ENCODE measurements at places on chromosomes 7 and 10. TPM values are rescaled to one million over a fixed set of nuclear protein-coding genes. Genes with fewer than 3 reads are reported as not detected.

DNA sequence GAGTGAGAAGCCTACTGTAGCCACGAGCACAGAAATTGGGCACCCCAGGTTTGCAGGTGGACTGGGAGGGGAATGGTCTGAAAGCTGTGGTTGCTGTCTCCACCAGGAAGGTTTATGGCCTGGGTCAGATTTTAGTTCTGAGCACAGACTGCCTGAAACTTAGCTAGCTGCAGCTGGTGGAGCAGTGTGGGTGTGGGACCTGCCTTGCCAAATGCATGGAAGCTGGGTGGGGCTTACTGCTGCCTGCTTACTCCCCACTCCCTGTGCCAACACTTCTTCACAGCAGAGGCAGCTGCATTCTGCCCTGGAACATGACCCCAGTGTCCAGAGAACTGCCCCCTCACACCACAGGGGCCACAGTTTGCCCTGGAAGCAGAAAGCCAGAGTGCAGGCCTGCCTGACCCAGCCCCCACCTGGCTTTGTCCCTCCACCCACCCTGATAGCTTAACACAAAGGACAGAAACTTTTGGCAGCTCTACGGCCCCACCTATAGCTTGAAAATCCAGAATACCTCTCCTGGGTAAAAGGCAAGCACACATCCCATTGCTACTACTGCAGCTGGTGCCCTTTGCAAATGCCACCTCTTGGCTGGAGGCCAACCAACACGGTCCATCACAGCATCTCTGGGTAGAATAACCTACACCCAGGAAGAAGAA is 281.6 kb downstream of the AGMO start:
- no peak for DNase-seq

GNAT3 gene
- not detected for total RNA-seq

DNA sequence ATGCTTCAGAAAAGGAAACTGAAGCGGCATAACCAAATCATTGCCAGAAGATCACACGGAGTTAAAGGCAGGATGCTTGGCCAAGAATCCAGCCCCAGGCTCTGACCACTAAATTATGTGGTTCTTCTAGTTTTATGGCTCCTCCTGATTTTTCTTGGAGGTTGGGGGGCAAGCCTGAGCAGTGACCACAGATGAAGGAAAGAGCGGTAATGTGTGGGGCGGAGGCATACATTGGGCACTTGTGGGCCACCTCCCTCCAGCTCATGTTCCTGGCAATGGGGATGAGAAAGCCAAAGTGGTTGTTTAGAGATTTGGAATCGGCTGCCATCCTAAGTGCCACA is 3.2 kb downstream of the TRPV6 start:
- no peak for DNase-seq

- no peak for DNase-seq
These were observed 175.1 kb downstream of the HGF start for GRCh38 chr7:81594767-81595166.

SPDYE2B gene
- not detected for total RNA-seq

DNA sequence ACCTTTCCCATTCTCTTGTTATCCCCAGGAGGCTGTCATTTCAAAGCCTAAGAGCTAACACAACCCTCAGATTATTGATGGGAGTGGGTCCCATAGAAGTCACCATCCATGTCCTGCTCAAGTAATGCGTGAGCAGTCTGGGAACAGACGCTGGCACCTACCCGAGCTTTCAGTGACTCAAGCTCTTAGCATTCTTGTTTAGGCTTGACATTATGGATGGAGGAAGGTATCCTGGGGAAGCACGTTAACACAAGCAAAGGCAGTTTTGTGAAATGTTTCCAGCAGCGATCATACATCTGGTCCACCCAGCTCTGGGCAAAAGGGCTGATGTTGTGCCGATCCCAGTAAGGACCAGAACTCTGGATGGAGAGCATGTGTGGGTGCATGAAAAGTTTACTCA is 30.0 kb upstream of the AUTS2 start:
- DNase-seq: no peak

- DNase-seq: no peak
These were observed 29.9 kb downstream of the CDK14 start for GRCh38 chr7:90626013-90626412.

DNA sequence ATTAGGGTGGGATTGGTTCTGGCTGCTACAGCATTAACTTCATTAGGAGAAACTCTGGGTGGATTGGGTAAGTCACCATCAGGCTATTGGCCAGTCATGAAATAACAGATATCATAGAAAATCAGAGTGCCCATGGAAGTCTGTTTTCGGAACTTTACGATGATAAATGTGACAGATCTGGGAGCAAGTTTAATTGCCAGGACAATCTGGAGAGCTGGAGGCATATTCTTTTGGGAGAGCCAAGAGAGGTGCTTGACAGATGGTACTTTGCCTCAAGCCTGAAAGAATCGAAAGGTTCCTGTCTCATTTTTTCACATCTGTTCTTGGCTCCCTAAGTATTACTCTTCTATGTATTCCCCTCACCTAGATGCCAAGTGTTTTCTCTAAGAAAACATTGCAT is 369.9 kb downstream of the CNTNAP2 start:
- DNase-seq: no peak

- DNase-seq: peak; percentile 59
These were observed 76.2 kb upstream of the TMEM168 start for GRCh38 chr7:112866424-112866823.

GRCh38 chr10:119448628-119449584 is 93.6 kb downstream of the RGS10 start:
- no peak for DNase-seq

DNA sequence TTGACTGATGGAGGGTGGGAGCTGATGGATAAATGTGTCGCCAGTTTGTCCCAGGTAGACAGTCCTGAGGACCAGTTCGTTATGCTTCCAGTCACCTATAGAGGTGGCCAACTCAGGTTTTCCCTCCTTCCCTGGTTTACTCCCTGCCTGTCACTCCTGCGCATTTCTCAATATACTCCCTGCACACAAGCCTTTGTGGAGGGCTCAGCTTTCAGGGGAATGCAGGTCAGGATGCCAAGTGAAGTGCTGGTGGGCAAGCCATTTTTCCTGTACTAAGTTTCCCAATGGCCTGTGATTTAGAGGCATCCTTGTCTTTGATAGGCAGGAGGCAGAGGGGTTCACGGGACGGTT is 473.5 kb upstream of the ZMIZ1 start:
- no peak for DNase-seq

DNA sequence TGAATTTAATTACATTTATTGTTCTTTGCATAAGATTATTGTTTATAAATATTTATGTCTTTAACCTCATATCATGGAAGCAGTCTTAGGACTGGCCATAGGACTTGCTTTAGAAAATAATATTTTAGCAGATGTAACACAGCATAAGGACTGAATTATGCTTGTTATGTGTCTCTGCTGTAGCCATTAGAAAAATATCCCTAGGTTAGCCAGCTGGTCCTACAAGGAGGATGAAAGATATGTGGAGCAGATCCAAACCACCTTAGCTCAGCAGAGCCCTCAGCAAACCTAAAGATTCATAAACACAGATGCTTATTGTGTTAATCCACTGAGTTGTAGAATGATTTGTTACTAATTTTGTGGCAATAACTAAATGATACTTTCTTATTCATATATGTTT is 166.0 kb upstream of the COL1A2 start:
- no peak for DNase-seq

GRCh38 chr7:67595431-67596180 is 599.0 kb downstream of the TYW1 start:
- no peak for DNase-seq

- DNase-seq: no peak
These were observed 82.7 kb downstream of the SLC25A13 start for GRCh38 chr7:96238976-96239766.

DNA sequence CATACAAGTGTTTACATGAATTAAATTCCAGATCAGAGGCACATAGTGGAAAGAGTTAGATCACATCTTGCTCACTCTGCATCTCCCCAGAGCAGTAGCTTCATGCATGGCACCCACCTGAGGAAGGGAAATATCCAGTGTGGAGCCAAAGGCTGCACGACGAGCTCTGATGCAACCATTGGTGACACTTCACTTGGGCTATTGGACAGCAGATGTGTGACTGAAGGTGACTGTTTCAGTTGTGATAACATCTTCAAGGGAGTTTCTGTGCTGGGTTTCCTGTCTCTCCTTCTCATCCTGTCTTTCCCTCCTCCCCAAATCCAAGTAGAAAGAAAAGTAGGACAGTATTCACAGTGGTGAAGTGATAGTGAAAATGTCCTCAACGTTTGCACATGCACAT is 115.0 kb downstream of the TAF3 start:
- DNase-seq: no peak

SGCE gene
- 0.38 TPM for total RNA-seq

ZKSCAN1 gene
- total RNA-seq: 54.8 TPM

GRCh38 chr10:132836832-132837540 is 51.0 kb upstream of the NKX6-2 start:
- DNase-seq: peak; percentile 79

- DNase-seq: no peak
These were observed 10.6 kb upstream of the DNMBP start for GRCh38 chr10:100020142-100020885.

DNA sequence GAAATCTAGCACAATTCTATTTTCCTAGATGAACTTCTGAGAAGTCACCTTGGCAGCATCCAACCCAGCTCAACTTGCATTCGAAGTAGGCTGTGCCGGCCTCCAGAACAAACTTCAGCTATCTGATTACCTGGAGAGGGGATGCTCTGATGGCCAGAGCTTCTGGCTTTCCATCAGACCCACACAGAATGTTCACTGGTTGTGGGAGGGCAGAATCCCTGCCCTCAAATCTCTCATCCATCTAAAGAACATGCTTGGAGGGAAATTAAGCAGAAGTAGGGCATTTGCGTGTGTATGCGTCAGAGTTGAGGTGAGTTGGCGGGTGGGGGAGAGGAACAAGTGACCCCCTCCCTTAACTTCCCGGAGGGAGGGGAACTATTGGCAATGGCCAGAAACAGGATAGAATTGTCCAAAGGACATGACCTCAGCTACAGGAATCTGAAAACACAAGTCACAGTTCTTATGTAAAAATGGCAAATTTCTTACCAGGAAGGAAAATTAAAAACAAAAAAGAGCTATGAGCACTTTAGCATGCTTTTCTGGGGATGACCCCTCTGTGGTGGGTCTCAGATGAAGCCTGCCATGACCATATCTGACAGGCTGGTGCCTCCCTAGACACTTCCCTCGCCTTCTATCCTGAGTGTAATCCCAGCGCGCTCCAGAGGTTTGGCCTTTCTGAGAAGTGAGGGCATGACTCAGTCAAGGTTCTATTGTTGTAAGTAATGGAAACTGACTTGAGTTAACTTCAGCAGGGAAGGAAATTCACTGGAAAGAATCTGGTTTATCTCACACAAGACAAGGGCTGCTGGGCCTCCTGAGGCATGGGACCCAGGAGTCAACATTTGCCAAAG is 278.8 kb downstream of the RPS24 start:
- no peak for DNase-seq

GRCh38 chr7:156897673-156898072 is 4.7 kb upstream of the LMBR1 start:
- DNase-seq: no peak

GRCh38 chr10:105681051-105681450 is 1040.0 kb downstream of the SORCS3 start:
- no peak for DNase-seq

- no peak for DNase-seq
These were observed 255.4 kb downstream of the PRPF18 start for GRCh38 chr10:13842117-13842516.

- DNase-seq: no peak
These were observed 130.8 kb downstream of the PAXIP1 start for GRCh38 chr7:154871928-154872750.

HTR5A gene
- not detected for total RNA-seq

- peak; percentile 95 for DNase-seq
These were observed at the start of gene HPS1 for GRCh38 chr10:98446661-98447221. Gene HPS1, minus strand, starts transcription at chr10:98446935. Its CDS starts 3,695 bp downstream, at chr10:98443240.

DNA sequence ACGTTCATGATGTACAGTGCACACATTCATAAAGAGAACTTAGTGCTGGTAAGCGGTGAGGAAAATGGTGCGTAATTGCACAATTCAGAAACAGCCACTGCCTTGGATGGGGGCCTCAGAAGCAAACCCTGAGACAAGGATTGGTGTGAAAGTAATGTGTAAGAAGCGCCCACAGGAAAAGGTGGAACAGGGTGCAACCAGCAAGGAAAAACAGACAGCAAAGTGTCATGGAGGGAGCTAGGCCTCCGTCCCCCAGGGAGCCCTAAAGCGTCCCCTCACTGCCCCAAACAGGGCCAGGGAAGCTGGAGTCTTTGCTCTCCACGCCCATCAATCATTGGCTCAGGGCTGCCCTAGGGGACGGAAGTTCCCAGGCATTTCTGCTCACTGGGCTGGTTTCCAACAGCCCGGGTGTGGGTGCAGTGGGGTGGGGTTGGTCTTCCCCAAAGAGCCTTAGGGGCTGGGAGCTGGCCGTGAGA is 9.6 kb upstream of the C10orf105 start:
- DNase-seq: no peak

DNA sequence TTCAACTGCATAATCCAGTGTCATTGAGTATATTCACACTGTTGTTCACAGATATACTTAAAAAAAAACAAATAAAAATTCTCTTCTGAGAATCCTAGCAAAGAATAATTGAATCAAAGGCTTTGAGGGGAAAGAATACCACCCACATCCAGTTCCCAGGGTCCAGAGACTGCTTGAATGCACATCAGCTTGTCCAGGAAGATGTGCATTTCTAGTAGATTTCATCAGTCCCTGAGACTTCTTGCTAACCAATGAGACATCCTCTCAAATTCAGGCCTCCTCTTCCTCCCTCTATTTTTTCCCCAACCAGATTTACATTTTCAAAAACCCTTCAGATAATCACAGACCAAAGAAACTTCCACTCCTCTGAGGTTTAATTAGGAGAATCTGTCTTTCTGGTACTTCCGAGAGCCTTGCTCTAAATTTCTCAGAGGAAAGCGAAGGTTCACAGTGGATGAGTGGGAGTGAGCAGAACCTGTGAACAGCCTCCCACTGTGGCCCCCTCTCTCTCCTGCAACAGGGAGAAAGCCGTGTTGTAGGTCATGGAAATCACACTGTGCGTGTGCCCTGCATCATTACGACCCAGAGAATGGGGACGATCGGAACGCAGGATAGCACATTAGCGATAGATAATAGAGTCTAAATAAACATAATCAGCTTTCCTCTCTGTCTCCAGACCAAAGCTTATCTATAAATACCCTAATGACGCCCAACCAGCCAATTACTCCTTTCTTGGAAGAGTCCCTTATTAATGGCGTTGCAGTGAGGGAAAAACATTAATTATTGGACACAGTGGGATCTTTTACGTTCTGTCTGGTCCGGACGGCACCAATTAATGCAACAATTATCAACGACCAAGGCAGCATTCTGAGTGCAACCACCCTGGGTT is 212.5 kb downstream of the EMX2 start:
- no peak for DNase-seq

DNA sequence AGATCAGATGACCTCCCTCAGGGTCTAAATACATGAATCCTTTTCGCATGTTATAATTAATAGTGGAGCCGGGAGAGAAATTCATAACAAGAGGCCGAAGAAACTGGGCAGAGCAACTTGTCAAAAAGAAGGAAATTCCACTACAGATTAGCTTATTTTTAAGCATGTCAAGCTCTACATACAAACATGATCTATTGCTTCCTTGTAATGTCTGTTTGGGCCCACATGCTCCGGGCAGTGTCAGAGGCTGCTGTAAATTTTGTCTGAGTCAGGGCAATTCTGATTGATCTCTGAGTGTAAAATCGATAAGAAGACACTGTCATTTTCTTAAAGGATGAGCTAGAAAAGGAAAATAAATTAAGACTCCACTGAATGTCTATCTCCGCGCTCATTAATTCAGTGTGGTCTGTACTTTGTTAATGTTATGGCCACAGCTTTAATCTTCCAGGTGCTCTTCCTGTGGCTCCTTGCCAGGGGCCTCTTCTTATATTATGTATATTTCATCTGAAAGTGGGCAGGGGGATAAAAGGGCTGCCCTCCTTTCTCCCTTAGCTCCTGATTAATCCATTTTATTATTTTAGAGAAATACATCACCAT is 194.1 kb upstream of the SP8 start:
- no peak for DNase-seq

TRPV6 gene
- not detected for total RNA-seq

Data from activated CD4-positive, alpha-beta T cell treated with anti-CD3 and anti-CD28 coated beads, Interleukin-2, amount 10 ng/mL, durations not matched to agents 24 days and 14 days (primary cell).